NAMALWA (cell line): ENCODE measurements at places on chromosomes 4 and X.

GRCh38 chr4:69984030-69984443 is 11.7 kb upstream of the STATH start:
- DNase-seq, result no peak

DNA sequence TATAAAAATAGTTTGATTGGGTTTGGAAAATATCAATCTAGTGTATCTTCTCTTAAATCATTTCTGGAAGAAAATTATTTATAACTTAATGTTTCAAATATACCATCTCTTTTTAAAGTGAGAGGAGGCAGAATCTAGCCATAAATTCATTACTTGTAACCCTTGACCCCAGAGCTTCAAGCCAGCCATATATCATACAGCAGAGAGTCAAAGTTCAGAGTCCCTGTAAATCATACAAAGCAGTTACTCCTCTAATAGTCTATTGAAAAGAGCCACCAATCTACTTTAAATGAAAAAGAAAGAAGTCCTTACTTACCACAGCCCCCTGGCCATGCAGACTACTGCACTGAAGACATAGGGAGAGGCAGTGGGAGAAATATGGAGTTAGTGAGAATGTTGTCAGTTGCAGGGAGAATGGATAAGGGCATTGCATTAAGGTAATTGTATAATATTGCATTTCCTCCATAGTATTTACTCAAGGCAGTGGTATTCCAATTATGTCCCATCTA is 229.5 kb downstream of the NKX6-1 start:
- DNase-seq, result no peak

GRCh38 chr4:141860974-141861373 is 224.6 kb downstream of the IL15 start:
- DNase-seq, result no peak

DNA sequence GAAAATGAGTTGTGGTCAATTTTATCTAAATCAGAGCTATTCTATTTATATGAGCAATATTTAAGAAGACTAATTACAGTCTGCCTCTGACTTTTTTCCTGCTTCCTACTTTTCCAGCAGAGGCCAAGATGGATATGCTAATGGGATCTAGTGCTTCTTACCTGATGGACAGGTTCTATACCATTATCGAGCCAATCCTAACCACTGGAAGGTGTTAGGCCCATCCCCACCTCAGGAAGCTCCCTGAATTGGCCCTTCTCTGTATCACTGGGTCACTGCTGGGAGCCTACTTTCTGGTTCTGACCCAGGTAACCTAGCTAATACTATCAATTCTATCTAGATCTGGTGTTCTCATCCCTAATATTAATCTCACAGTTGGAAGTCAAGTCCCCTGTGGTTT is 577 bp upstream of the YIPF7 start:
- no peak for DNase-seq

DNA sequence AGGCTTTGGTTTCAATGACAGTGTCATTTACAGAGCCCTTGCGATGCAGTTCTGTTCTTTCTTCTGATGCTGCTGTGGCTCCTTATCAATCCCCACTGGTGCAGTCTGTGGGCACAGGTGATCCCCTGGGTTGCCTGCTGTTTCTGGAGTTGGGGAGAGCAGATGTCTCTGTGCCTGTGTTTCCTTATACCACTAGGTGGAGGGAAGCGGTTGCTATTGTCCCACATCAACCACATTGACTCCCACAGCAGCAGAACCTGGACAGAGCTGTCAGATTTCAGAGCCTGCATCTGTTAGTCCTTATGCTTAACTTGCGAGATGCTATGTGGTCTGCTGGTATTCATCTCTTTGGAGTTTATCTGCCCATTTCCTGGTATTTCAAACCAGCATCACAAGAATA is 57.7 kb downstream of the NEIL3 start:
- peak; percentile 27 for DNase-seq

- no peak for DNase-seq
Observed at GRCh38 chr4:3801521-3801920, 35.3 kb downstream of the ADRA2C start.

DNA sequence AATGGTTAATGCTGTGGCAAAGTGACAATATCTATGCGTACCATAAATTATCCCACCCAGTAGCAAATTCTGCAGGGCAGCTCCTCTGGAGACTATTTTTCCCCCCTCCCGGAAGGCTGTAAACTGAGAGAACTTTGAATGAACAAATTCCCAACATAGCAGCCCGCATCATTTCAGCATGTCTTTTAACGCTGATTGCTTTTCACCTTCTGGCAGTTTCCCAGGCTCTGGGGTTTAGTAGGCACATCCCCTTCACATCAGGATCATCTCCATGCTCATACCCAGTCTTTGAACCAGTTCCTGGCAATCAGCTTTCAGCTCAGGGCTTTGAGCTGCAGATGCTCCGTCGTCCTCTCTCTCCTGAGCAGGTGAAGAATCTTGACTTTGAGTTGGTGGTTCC is 26.6 kb upstream of the WDR1 start:
- no peak for DNase-seq

GRCh38 chrX:70826715-70827114 is 81.8 kb downstream of the TEX11 start:
- DNase-seq, result no peak

DNA sequence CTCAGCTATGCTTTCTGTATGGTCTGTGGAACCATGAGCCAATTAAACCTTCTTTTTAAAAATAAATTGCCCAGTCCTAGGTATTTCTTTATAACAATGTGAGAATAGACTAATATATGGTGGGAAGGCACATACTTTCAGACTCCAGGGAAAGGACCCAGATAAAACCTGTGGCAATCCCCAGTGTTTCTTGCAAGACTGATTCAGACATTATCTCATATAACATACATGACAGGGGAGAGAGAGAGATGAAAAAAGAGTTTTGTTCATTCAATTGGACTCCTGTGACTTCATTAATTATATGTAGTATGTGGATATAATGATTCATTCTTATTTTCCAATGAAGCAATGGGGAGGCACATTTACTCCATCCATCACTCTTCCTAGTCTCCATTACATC is 291.4 kb upstream of the PRKX start:
- no peak for DNase-seq

DNA sequence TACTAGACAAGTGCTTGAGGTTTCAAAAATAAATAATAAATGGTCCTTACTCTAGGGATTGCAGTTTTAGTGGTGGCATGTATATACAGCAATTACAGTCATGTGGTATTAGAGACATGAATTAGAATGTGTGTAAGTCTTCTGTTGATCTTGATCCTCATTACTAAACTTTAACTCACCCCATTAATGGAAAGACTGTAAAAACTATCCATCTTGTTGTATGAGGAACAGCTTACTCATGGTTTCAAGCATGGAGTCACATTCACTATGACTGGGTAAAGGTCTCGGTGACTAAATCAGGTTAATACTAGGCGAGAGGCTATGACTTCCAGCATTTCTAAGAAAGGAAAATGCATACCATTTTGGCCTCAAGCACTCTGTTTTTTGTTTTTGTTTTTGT is 107.0 kb upstream of the HPGD start:
- DNase-seq, result no peak
